ENCODE measurements at places on chromosomes 6 and 20.

DNA sequence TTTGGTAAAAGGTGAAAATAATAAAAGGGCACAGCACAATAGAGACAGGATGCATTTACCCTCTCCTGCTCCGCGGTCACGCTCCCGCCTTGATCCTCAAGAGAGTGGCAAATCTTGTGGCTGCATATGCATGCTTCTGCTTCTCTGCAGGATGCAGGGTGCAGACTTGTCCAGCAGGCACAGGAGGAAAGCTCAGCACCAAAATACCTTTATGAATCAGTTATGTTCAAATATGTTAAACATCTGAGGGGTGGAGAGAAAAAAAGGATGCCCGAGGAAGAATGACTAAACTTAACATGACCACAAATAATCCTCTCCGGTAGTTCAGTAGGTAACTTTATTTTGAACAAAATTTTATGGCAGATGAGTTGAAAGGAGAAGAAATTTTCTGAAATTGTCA is 366.1 kb upstream of the SOX4 start:
- no peak for DNase-seq

DNA sequence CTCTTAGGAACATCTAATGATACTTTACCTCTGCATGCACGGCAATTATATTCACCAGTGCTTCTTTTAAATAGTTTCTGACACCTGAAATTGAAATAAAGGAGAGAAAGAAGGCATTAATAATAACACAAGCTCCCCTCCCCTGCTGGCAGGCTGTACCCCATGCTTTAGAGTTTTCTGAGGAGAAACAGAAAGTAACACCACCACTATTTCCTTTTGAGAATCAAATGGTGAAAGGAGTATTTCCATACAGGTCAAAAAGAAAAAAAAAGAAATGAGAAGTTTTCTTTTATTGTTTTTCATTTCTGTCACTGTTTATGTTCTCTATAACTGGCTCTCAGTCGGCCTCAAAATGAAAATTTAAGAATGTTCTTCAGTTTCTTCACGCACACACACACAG is 108.1 kb downstream of the IRF4 start:
- DNase-seq = no peak

- DNase-seq = peak; percentile 47
Measured at GRCh38 chr6:38259736-38260135, 380.0 kb downstream of the BTBD9 start.

- no peak for DNase-seq
Measured at GRCh38 chr6:79737172-79737571, 106.0 kb downstream of the SH3BGRL2 start.

- peak; percentile 96 for DNase-seq
Measured at GRCh38 chr20:25318471-25319240, 70.8 kb downstream of the PYGB start.

- no peak for DNase-seq
Measured at GRCh38 chr6:154499855-154500589, 10.5 kb downstream of the CNKSR3 start.

GRCh38 chr6:87518453-87518852 is 45.7 kb downstream of the SLC35A1 start:
- DNase-seq = no peak

GRCh38 chr20:25230166-25230831 is 17.6 kb upstream of the PYGB start:
- DNase-seq = no peak
